ENCODE measurements at places on chromosomes 12 and 14.
A peak's percentile ranks its signal among the peaks of the same experiment; 100 is the strongest.

GRCh38 chr14:103904493-103905107 is 23.7 kb upstream of the TDRD9 start:
- no peak for DNase-seq

DNA sequence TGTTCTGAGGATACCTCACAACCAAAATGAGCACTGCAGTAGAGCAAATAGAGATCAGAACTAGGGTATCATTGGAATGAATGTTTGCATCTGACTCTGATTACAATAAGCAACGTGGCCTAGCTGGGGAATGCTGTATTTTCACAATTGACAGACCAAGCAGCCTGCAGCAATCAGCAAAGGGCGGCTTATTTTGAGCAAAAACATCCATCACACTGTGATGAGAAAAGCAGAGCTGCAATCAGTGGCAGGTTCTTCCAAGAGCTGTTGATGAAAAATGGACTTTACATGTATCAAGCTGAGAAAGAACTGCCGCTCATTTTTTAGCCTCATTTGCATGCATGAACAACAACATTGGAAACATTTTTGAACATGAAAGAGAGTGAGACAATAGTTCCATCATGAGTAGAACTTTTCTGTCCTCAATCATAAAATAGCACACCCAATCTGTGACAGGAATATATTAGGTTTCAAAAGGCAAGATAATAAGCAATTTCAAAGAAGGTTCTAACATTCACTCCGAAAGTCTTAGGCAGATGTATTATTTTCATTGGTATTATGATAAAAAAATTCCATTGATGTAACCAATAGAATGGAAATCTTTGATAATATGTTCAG is 249.7 kb upstream of the FBXO33 start:
- peak; percentile 23 for DNase-seq

GRCh38 chr12:2345902-2346301 is 293.1 kb downstream of the CACNA1C start:
- no peak for DNase-seq

DNA sequence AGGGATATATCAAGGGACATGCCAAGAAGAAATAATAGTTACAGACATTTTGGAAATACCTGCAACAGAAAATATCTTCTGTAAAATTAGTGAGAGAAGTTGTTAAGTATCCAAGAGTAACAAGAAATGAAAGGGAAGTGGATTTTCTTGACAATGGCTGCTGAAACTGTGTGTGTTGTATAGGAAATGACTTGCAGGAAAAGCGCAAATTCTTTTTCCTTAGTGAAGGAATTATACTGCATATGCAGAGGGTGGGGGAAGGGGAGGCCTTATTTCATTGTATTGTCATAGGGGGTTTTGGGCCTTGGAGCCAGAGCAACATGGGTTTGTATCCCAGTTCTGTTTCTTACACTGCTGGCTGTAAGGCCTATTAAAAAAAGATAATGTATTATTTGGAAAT is 84.4 kb upstream of the DDHD1 start:
- no peak for DNase-seq

DNA sequence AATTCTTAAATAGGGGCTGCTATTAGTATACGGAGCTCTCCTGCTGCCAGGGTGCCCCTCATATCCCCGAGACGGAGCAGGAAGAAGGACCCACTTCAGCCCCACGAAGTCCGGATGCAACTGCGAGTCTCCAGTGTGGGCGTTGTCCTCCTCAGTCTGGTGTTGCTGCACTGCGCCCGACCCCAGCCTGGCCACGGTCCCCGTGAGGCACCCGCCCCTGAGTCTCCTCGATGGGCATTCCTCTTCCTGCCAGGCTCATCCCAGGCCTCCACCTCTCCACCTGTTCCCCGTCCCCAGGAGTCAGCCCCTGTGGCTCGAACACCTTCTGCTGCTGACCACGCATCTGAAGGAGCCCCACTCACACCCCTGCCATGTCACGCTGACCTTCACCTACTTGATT is 68.1 kb upstream of the SFSWAP start:
- no peak for DNase-seq

GRCh38 chr12:25328072-25328712 is 77.5 kb upstream of the KRAS start:
- no peak for DNase-seq

- DNase-seq: no peak
Measured at GRCh38 chr12:131734336-131735152, 23.7 kb downstream of the SFSWAP start.

GRCh38 chr14:58636129-58636528 is 1.6 kb upstream of the DACT1 start:
- DNase-seq: no peak

DNA sequence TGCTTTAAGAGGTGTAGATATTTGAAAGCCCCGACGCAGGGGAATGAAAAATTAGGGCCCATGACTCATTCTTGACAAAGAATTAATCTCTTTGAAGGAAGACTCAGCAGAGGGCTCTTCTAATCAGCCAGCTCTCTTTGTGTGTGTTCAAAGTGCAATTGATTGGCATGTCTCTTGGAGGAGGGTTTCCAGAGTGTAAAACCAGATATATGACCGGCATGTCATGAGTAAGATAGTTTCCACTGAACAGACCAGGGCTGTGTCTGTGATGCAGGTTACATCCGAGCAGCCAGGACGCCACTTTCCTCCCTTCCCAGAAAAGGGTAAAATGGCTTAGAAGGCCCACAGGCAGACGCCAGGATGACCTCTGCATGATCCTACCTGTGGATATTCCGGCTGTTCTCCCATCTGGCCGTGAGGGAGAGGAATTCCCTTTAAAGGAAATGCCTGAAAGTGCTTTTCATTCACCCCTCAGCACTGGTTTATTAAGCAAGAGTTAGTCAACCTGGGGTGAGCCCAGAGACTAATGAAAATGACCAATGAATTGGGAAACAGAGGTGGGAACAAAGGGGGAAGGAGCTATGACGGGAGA is 7.2 kb upstream of the KRT75 start:
- no peak for DNase-seq

- DNase-seq: no peak
Measured at GRCh38 chr14:101231828-101232227, 328.3 kb upstream of the RTL1 start.

DNA sequence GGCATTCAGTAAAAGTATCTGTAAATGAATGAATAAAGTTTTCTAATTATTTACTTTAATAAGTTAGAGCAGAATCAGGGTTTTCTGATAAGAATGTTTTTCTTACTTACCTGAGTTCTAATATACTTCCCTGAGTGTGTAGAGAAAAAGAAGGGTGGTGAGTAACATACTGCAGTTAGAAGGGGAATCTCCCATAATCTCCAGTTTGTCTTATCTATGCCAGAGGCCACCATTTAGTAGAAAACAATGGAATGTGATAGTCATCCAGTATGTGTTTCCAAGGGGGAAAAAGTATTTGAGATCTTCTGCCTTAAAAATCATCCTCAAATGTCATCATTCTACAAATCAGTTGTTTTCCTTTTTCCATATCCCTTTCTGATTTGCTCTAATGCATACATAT is 56.5 kb upstream of the PAWR start:
- DNase-seq: no peak
